AG09309 (cell line): ENCODE measurements at places on chromosomes 5 and 9.
A peak's percentile ranks its signal among the peaks of the same experiment; 100 is the strongest.

DNA sequence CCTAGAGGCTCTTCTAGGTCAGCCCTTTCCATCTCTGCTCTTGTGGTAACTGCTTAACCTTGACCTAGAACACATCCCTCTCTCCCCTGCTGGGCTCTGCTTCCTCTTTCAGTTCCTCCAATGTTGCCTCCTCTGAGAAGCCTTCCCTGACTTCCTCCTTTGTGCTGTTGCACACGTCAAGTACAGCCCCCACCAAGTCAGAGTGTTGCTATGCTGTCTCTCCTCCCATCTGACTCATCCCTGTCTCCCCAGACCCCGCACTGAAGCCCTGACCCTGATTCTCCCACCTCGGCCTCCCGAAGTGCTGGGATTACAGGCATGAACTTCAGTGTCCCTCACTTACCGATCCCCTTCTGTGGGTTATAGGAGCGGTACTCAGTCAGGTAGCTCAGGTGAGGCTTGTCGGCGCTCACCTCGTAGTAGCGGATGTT lies 10.4 kb upstream of the TRIM14 start:
- DNase-seq = no peak

- peak; percentile 55 for DNase-seq
Observed at GRCh38 chr5:34494111-34494755, 161.9 kb upstream of the RAI14 start.

DNA sequence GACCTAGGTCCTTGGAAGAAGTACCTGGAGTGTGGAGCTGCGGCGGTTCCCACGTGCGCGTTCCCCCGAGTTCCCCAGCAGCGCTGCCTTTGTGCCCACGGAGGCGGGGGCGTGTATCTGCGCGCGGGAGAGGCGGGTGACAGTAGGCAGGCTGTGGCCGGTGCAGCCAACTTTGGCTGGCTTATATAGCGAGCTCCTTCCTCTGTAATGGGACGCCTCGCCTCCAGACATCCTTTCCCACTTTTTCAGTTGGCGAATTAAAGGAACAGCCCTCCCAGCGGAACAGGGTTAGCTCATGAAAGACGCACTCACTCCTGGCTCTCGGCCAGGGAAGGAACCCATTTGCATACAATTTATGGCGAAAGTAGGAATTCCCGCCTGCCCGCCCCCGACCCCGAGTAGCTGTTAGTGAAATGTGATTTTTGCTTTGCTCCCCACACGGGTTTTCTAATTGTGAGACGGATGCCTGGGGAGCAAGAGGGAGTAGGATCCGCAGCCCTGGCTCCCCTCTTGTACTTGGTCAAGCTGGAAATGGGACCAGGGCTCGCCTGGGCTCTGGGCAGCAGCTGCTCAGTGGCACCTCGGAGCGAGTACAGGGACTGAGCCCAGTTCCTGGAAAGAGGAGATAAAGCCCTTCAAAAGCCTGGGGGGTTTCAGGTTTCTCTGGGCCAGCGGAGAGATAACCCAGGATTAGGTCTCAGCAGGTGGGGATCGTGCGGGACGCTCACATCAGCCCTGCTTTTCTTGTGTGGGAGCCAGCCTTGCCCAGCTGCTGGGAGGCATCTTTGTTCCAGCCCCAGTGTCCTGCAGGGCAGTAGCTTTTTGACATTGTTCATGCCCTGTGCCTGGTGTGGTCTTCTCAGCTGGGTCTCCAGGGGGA lies at the start of gene TNC:
TNC (minus strand) TSS at position 159 of the 880 bp plus-strand sequence. CDS start 27,139 bp downstream, outside the sequence.
- DNase-seq = no peak

DNA sequence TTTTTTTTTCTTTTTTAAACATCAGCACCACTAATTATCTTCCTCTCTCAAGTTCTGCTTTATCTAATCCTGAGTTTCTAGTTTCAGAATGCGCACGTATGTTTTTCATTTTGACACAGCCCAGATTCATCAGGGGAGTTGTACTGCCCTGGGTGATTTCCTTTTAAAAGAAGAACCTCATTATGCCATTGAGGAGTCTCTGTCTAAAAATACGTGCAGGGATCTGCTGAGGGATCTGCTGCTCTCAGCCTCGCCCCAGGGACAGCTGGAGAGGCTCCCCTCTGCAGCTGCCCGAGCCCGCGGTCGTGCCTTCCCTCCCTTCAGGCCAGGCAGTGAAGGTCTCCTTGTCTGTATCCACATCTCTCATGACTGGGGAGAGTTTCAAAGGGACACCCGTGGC lies 273.1 kb downstream of the ARHGEF28 start:
- no peak for DNase-seq
